ENCODE measurements at places on chromosomes 7 and 10.

- no peak for DNase-seq
Observed at GRCh38 chr10:63120554-63120953, 12.6 kb upstream of the NRBF2 start.

DNA sequence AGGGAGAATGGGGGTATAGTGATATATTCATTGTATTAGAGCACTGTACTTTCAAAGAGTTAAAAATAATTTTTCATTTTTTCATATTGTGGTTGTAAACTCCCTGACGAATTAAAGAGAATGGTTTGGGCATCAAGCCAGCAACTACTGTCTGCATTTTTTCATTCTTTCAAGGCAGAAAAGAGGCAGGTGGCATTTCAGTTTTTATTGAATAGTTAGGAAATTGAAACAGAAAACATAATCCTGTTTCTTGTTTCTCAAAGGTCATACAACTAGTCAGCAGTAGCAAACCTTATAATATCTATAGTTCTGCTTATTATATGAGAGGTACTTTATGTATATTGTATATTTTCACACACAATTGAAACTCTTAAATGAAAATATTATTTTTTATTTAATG, 303.9 kb upstream of the KCND2 start:
- no peak for DNase-seq

- DNase-seq, result no peak
Observed at GRCh38 chr7:148537435-148537834, 53.1 kb upstream of the C7orf33 start.

- DNase-seq, result no peak
Observed at GRCh38 chr7:81140775-81141174, 221.9 kb upstream of the SEMA3C start.
